ENCODE measurements at places on chromosomes 7 and 10. TPM values are rescaled to one million over a fixed set of nuclear protein-coding genes. Genes with fewer than 3 reads are reported as not detected.

- H3K27ac ChIP-seq = no peak overlapping the region
- no peak for DNase-seq
- no peaks in the 10 kb centered on the region for H3K27me3 ChIP-seq
- H3K36me3 ChIP-seq = no peaks in the 10 kb centered on the region
These were observed 12.9 kb upstream of the MICU1 start for GRCh38 chr10:72638586-72639440.

DNA sequence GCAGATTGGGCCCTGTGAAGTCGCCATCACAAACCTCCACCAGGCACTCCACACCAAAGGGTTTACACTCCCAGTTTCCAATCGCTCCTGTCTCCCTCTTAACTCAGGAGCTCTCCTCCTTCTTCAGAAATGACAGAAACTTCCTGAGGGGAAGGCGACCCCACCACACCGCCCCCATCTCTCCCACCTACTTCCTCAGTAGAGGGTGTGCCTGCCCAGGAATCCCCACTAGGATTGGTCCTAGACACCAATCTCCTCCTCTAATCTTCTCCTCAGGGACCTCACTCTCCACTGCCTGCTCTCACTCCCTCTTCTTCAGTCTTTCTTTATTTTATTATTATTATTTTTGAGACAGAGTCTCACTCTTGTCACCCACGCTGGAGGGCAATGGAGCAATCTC is 5.9 kb upstream of the INSIG1 start:
- no peak overlapping the region for H3K4me3 ChIP-seq
- no peak for DNase-seq
- no peaks in the 10 kb centered on the region for H3K36me3 ChIP-seq

DNA sequence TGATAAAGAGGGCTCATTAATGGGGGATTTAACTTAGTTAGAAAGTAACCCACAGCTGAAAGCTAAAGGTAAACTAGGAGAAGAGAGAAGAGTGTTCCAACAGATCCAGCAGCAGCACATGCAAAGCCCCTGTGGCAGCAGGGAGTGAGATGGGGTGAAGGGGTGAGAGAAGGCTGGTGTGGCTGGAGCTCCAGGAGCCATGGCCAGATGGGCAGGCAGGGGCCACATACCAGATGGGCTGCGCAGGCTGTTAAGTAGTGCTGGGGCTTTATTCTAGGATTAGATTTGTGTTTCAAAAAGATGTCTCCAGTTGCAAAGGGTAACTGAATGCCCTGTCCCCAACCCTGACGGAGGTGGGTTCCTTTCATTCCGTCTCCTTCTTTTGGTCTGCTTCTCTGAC is 33.2 kb downstream of the HIF1AN start:
- no peak overlapping the region for H3K4me3 ChIP-seq
- no peak for DNase-seq
- H3K27ac ChIP-seq = no peak overlapping the region

DNA sequence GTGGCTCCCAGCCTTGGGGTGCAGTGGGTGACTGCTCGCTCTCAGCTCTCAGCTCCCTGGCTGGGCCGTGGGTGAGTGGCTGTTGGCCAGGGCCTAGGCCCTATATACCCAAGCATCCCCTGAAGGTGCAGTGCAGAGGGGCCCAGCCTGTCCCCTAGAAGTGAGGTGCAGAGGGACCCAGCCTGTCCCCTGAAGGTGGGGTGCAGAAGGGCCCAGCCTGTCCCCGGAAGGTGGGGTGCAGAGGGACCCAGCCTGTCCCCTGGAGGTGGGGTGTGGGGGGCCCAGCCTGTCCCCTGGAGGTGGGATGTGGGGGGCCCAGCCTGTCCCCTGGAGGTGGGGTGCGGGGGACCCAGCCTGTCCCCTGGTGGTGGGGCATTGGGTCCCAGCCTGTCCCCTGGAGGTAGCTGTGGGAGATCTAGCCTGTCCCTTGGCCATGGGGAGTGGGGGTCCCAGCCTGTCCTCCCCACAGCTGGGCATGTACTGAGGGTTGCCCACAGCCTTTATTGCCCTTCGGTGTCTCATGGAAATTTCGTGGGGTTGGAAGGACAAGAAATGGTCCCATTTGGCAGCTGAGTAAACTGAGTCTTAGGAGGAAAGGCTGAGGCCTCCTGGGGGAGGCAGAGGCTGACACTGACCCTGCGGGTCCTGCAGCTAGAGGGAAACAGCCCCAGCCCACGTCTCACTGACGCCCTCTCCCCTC is 17.5 kb upstream of the LFNG start:
- H3K27ac ChIP-seq = no peak overlapping the region
- DNase-seq = no peak
- no peaks in the 10 kb centered on the region for H3K4me1 ChIP-seq
- H3K36me3 ChIP-seq = no peaks in the 10 kb centered on the region

DNA sequence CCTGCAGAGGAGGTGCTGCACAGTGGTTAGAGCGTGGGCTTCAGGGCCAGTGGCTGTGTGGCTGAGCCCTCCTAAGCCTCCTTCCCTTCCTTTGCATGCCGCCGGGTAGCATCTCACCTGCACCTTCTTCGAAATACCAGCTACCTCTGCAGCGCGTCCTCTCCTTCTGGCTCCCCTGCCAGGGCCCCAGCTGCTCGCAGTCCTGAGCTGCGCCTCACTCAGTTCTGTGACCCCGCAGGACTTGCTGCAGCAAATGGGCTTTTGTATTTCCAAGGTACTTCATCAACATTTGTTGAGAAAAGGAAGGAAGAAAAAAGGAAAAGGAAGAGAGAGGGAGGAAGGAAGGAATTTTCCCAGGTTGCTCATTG is 146.7 kb upstream of the PRR15 start:
- no peaks in the 10 kb centered on the region for H3K27me3 ChIP-seq
- H3K36me3 ChIP-seq = no peaks in the 10 kb centered on the region
- H3K27ac ChIP-seq = no peak overlapping the region

DNA sequence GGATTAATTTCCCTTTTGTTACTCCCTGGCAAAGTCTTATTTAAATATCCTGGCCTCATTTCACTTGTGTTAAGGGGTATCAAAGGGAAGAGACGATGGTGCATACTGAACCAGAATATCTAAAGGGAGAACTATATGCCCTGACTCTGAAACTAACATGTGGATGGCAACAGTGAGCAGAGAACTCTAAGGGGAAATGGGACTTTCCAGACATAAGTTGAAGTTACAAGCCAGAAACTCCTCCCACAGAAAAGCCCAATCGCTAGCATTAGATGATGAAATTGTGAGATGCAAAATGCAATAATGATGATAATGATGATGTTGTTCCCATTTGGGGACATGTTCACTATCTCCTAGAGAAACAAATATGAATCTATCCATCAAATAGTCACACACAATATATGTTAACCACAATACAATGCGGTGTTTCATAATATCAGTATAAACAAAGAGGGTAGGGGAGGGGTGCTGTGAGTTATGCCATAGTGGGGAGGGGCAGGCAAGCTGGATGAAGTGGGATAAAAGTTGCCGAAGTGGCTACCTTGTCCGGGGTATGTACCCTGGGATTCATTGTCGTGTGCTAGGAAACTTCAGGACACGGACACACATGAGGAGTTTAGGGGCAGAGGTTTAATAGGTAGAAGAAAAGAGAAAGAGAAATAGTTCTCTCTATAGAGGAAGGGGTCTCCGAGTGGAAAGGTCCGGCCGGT is 37.1 kb downstream of the TMEM229A start:
- no peaks in the 10 kb centered on the region for H3K4me1 ChIP-seq
- DNase-seq = no peak
- H3K27me3 ChIP-seq = no peaks in the 10 kb centered on the region
- no peaks in the 10 kb centered on the region for H3K36me3 ChIP-seq
- H3K4me3 ChIP-seq = no peak overlapping the region

GRCh38 chr7:32611201-32612099 is 116.2 kb downstream of the AVL9 start:
- no peak overlapping the region for H3K4me3 ChIP-seq
- H3K36me3 ChIP-seq = no peaks in the 10 kb centered on the region
- H3K27ac ChIP-seq = no peak overlapping the region
- DNase-seq = no peak

DNA sequence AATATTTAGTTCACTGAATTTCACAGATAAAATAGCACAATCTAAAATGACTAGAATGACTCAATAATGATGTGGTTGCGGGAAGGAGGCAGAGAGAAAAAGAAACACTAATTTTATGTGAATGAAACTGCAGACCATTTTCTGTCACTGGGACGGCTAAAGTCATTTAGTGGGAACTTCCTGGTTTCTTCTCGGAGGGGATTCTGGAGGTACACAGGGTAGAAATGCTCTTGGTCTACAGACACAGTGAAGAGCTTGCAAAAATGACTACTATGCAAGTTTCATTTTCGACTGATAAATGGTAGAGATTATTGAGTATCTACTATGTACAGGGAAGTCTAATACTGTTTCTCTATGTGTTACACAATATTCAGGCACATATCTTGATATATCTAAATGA is 63.5 kb upstream of the LRRN3 start:
- H3K4me3 ChIP-seq = no peak overlapping the region
- DNase-seq = no peak
- no peak overlapping the region for H3K27ac ChIP-seq
- H3K36me3 ChIP-seq = no peaks in the 10 kb centered on the region
- no peaks in the 10 kb centered on the region for H3K4me1 ChIP-seq
- H3K27me3 ChIP-seq = no peaks in the 10 kb centered on the region

DNA sequence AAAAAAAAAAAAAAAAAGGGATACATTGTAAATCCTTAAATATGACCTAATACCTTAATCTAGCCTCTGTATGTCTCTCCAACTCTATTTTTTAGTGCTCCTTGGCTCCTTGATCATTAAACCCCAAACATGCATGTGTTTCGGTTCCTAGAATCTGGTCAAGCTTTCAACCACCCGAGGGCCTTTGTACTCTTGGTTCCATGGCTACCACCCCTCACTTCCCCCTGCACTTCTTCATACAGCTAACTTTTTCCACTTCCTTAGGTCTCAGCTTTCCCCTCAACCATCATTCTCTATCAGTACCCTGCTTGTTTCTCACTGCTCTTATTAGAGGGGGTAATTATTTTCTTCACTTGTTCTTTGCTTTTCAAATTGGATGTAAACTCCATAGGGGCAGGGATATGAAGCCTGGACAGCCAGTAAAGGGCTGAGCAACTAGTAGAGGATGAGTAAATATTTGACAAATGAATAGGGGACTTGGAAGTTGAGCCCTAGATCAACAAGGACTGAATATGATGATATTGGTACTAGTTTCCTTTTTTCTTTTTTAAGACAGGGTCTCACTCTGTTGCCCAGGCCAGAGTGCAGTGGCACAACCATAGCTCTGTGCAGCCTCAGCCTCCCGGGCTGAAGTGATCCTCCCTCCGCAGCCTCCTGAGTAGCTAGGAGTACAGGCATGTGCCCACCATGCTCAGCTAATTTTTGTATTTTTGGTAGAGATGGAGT is 4.3 kb upstream of the GDI2 start:
- H3K4me3 ChIP-seq = no peak overlapping the region
- H3K27ac ChIP-seq = no peak overlapping the region
- H3K27me3 ChIP-seq = no peaks in the 10 kb centered on the region
- H3K4me1 ChIP-seq = no peaks in the 10 kb centered on the region
- no peaks in the 10 kb centered on the region for H3K36me3 ChIP-seq
- DNase-seq = no peak

DNA sequence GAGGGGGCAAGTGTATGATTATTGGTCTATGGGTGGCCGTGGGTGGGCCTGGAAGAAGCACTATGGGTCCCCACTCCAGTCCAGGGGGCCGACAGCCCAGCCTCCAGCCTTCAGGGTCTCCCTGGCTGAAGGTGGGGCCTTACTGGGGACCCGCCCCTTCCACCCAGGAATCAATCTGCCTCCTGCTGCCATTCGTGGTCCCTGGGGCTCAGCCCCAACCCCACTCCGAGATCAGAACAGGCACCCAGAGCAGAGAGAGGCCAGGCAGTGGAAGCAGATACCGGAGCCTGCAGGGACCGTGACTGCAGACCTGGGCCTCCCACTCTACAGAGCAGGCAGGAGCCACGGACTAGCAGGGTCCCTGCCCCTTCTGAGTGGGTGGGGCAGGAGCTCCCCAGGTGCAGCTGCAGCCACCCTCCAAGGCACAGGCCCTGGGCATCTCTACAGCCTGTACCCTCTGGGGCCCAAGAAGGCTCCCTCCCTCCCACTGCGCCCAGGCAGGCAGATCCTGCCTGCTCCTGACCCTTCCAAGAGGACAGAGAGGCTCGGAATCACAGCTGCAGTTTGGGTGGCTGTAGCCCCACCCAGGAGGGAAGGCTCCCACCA is 13.6 kb upstream of the FOXL3 start:
- H3K4me1 ChIP-seq = no peaks in the 10 kb centered on the region
- H3K27me3 ChIP-seq = no peaks in the 10 kb centered on the region
- H3K36me3 ChIP-seq = no peaks in the 10 kb centered on the region
- H3K4me3 ChIP-seq = no peak overlapping the region

- DNase-seq = no peak
- H3K4me1 ChIP-seq = no peaks in the 10 kb centered on the region
- no peak overlapping the region for H3K27ac ChIP-seq
- H3K36me3 ChIP-seq = no peaks in the 10 kb centered on the region
- H3K27me3 ChIP-seq = no peaks in the 10 kb centered on the region
- no peak overlapping the region for H3K4me3 ChIP-seq
These were observed 142.4 kb downstream of the CUX1 start for GRCh38 chr7:101959829-101960228.

GRCh38 chr7:31853380-31853779 is 166.4 kb downstream of the PPP1R17 start:
- no peak for DNase-seq
- no peaks in the 10 kb centered on the region for H3K4me1 ChIP-seq
- H3K36me3 ChIP-seq = no peaks in the 10 kb centered on the region
- no peaks in the 10 kb centered on the region for H3K27me3 ChIP-seq
- H3K4me3 ChIP-seq = no peak overlapping the region

RAB19 gene
- 18.8 TPM for total RNA-seq

OR13A1 gene
- not detected for total RNA-seq

- H3K27me3 ChIP-seq = no peaks in the 10 kb centered on the region
These were observed 4.1 kb downstream of the NHLRC2 start for GRCh38 chr10:113858541-113858940.

DNA sequence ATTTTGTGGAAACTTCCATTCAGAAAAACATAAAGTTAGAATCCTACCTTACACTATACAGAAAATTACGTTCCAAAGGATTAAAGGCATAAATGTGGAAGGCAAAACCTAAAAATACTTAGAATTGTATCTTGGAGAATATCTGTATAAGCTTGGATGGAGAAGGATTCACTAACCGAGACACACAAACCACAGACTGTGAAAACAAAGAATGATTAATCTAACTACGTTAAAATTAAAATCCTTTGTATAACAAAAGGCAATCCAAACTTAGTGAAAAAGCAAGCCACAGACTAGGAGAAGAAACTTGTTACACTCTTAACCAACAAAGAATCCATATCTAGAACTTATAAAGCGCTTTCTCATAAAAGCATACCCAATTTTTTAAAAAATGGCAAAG is 678.8 kb downstream of the INHBA start:
- no peak overlapping the region for H3K4me3 ChIP-seq
- H3K4me1 ChIP-seq = no peaks in the 10 kb centered on the region
- no peaks in the 10 kb centered on the region for H3K27me3 ChIP-seq
- H3K27ac ChIP-seq = no peak overlapping the region
- H3K36me3 ChIP-seq = no peaks in the 10 kb centered on the region

DNA sequence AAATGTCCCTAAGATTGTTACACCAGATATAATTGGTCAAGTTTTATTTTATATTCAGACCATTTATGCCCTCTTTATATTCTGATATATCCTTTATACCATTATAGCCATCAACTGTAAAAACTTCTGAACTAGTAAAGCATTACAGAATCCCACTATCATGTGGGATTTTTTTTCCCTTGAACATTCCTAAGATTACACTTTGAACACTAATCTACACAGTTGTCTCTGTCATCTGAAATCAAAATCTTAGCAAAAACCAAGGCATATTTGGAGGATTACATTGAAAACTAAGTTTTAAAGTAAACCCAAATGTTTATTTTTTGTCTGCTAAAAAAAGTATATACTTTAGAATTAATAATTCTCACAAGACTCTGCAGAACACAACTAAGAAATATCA is 116.2 kb upstream of the GPR22 start:
- no peaks in the 10 kb centered on the region for H3K4me1 ChIP-seq
- H3K36me3 ChIP-seq = no peaks in the 10 kb centered on the region
- no peaks in the 10 kb centered on the region for H3K27me3 ChIP-seq
- DNase-seq = no peak
- H3K27ac ChIP-seq = no peak overlapping the region
- no peak overlapping the region for H3K4me3 ChIP-seq

Measured in colonic mucosa (tissue), 4 donors.